ENCODE measurements at places on chromosomes 4 and X.

GRCh38 chr4:86587381-86588140 lies 6.6 kb upstream of the PTPN13 start:
- no peak for DNase-seq

DNA sequence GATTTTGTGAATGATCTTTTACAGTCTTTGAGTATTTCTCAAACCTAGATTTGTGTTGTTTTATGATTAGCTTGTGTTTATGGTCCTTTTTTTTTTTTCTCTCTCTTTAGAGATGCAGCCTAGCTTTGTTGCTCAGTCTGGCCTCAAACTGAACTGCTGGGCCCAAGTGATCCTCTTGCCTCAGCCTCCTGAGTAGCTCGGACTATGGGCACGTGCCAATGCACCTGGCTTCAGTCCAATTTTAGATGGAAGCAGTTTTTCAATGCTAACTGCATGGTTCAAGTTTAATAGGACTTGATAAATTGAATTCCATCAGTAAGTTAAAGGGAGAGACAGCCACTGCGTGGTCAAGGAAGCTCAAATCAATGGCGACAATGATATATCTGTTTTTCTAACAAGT lies 3.8 kb upstream of the FGG start:
- DNase-seq, result no peak

GRCh38 chr4:16725252-16725651 lies 173.2 kb downstream of the LDB2 start:
- no peak for DNase-seq

GRCh38 chrX:100296183-100296753 lies 113.8 kb downstream of the PCDH19 start:
- no peak for DNase-seq

- no peak for DNase-seq
Measured at GRCh38 chr4:107248571-107248970, 212.5 kb upstream of the DKK2 start.

DNA sequence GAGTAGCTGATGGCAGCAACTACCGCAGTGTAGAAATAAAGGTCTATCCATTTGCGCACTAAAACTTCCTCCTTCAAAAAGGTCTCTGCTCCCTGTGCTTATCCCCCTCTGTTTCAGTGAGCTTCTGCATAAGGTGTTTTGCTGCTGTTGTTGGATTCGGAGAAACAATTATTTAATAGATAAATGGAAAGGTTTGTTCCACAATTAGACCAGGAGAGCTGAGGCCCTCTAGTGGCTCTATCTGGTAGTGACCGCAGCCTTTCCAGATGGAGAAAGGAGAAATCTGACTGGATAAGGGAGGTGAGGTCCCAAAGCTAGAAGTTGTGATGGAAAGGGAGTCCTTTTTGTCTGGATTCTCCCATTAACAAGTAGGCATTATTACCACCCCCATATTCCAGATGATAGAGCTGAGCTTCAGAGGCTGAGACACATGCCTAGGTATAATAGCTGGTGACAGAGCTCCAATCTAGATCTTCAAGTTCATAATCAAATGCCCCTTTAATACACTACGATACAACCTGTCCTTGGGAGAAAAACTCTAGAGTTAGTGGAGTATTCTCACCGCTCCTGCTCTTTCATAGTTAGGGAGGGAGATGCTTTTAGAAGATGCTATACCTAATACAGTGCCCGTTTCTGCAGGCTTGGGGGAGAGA lies 5.1 kb upstream of the GABRQ start:
- peak; percentile 44 for DNase-seq

DNA sequence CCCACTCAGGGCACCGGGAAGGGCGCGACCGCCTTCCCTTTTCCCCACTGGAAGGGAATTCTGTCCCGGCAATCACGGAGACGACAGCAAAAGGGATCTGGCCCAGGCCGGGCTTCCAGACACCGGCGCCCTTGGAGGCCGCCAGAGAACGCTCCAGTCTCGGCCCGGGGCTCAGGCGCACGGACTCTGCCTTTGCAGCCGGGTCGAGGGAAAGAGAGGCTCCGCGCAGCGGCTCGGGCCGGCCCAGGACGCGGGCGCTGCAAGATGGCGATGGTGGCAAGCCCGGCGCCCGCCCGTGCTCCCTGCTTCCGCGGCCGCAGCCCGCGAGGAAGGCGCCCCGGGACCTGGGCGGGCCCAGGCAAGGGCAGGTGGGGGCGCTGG lies 1.1 kb downstream of the CTBP1 start:
- DNase-seq, result no peak

- no peak for DNase-seq
Measured at GRCh38 chr4:38523054-38523453, 140.9 kb upstream of the KLF3 start.

DNA sequence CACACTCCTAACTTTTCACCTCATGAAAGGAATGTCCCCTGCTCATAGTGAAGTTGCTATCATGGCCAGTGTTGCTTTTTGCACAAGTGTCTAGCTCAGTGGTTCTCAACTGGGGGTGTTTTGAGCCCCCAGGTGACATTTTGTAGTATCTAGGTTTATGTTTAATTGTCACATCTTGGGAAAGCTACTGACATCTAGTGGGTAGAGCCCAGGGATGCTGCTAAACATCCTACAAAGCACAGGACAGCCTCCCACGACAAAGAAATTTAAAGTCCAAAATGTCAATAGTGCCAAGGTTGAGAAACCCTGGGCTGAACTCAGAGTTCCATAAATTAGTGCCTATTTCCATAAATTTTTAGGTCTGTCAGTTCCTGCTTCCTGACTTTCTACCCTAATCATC lies 70.7 kb upstream of the HCCS start:
- no peak for DNase-seq

DNA sequence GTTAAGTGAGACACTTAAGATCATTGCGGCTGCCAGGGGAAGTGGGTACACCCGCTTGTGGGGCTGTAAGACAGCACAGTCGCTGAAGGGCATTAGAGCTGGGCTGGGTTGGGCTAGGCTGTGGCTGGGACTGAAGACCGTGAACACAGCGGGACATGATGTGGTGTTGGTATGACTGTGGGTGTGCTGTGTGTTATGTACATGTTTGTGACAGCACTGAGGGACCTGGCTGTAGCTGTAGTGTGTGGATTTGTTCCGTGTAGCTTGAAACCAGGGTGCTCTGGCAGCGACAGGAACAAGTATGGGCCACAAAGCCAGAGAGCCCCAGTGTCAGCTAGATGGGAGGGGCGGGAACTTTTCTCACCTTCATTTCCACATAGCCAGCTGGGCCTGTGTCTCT lies 82.1 kb downstream of the NHSL2 start:
- DNase-seq, result no peak

DNA sequence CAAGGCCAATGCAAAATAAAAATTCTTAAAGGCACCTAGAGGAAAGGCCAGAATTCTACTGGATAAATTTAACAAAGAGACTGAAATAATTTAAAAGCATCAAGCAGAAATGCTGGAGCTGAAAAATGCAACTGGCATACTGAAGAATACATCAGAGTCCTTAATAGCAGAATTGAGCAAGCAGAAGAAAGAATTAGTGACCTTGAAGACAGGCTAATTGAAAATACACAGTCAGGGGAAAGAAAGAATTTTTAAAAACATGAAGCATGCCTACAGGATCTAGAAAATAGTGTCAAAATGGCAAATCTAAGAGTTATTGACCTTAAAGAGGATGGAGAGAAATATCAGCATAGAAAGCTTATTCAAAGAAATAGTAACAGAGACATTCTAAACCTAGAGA lies 371.7 kb downstream of the KLHL13 start:
- no peak for DNase-seq

- peak; percentile 6 for DNase-seq
Measured at GRCh38 chrX:145190801-145191389, 56.4 kb upstream of the SPANXN1 start.

GRCh38 chr4:97073194-97073593 lies 1070.1 kb downstream of the STPG2 start:
- no peak for DNase-seq

- peak; percentile 70 for DNase-seq
Measured at GRCh38 chr4:185112104-185112503, 31.0 kb upstream of the SLC25A4 start.

GRCh38 chrX:132364313-132364712 lies 124.5 kb downstream of the MBNL3 start:
- DNase-seq, result no peak

- DNase-seq, result peak; percentile 75
Measured at GRCh38 chr4:122798101-122798500, 28.5 kb upstream of the FGF2 start.
